ENCODE measurements at places on chromosomes 3 and 15.

- DNase-seq, result no peak
Observed at GRCh38 chr15:33508703-33509102, 197.9 kb downstream of the RYR3 start.

DNA sequence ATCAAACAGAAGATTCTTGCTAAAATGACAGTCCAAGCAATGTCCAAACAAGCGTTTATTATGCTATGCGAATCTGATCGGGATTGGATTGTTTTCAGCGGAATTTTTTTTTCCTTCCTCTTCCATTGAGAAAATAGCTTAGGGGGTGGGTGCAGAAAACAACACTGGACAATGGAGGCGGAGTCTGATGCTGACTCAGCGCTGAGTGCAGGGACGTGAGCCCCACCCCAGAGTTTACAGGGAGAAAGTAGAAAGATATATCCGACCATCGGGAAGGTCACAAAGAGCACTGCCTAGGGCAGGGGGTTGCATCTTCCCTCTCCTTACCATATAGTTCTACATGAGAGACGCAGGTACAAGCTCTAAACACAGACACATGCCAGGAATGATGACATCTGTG is 117.0 kb downstream of the FOXP1 start:
- no peak for DNase-seq

- DNase-seq, result no peak
Observed at GRCh38 chr15:71685420-71685993, 124.8 kb upstream of the NR2E3 start.

- no peak for DNase-seq
Observed at GRCh38 chr15:74307827-74308811, 59.3 kb downstream of the CYP11A1 start.

- no peak for DNase-seq
Observed at GRCh38 chr3:138066383-138066782, 49.0 kb downstream of the DZIP1L start.

- DNase-seq, result no peak
Observed at GRCh38 chr15:39542385-39543065, 38.4 kb upstream of the THBS1 start.

DNA sequence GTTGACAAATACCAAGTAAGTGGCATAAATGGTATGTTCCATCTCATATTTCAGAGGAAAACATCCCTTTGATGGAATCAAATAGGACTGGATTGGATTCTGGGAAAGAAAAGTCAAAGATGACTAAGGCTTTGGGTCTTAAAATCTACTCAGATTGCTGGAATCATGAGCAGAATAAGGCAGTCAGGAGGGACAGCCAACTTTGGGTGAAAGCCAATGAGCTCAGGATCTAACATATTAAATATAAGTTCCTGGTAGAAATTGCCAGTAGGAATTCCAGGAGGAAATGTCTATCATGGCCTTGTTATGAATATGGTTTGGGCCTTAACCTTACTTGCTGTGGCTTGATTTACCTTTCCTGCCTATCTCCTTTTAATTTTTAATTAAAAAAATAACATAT is 55.3 kb downstream of the ISL2 start:
- DNase-seq, result no peak

DNA sequence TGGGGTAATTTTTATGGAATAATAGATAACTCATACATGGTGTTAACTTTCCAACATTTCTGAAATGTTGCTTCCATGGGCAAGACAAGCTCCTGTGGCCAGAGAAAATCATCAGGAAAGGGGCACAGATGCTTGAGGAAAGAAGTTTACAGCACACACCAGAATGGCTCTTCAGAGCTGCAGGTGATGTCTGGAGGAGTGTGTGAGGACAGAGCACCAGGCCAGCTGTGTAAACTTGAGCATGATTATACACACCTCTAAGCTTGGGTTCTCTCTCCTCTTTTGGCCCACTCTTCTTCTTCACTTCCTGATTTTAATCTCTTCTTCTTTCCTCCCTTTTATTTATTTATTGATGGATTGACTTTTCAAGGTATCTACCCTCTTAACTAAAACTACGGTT is 676.0 kb downstream of the GRM7 start:
- DNase-seq, result no peak

DNA sequence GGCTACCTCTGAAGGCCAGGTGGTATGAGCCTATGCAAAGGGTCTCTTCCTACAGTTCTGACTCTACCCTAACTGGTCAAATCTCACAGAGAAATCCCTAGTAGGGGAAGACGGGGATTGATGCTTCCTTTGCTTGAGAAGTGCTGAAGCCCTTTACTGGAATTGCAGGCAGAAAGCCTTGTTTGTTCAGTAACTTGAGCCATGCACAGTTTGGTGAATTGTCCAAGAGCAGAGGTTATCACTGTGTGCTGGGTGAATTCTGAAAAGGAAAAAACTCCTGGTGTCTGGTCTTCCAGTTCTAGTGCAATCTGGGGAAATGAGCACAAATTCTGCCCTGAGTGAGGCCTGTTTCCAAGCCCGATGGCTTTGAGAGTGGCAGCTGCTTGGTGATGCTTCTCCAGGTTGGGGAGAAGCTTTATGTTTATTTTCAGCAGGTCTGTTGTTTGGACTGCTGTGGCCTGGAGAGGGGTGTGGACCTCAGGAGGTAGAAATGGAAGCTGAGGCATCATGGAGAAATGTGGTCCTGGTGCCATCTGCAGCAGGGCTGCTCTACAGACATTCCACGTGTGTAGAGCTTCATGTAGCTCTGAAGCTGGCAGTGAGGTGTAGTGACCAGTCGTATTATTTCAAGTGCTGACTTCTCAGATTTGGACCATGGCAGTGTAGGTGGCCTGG is 60.9 kb downstream of the ARNT2 start:
- DNase-seq, result no peak

GRCh38 chr3:79947469-79947868 is 179.7 kb upstream of the ROBO1 start:
- no peak for DNase-seq

DNA sequence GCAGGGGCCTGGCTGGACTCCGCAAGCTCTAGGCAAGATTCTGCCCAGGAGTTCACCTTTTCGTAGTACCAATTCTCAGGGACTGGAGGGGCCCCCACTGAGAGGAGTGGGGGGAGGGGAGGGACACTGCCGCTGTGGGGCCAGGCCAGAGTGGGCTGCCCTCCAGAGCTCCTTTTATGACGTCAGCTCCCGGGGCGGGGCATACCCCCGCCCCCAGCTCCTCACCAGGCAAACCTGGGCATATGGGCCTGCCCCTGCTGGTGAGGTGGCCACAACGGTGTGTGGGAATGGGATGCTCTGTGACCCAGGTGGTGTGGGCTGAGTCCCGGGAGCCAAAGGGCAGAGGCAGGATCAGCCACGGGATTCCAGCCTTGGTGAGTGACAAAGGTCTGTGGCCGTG is 3.3 kb downstream of the DNAJB8 start:
- no peak for DNase-seq

GRCh38 chr3:112847692-112848091 is 1.0 kb upstream of the CD200R1L start:
- no peak for DNase-seq

GRCh38 chr15:96583671-96584070 is 253.2 kb downstream of the NR2F2 start:
- DNase-seq, result no peak

DNA sequence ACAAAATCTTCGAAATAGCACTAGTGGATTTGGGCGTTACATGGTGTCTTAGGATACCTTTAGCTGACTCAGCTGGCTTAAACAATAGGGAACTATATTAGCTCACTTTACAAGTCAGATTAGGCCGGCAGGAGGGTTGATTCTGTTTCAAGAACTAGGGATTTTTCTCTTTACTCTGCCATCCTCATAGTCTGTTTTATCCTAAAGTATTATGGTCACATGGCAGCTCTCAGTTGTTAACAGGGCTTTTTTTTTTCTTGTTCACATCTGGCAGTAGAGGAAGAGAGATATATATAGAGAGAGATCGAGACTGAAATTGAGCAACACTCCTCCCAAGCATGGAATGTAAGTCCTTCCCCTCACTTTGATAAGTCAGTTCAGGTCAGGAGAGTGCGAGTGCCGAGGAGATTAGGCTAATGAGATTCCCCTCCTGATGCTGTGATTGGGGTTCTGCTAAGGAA is 32.9 kb downstream of the CHP1 start:
- DNase-seq, result no peak

- DNase-seq, result no peak
Observed at GRCh38 chr3:1902416-1902815, 196.2 kb upstream of the CNTN4 start.

GRCh38 chr3:72998466-72998865 is 1.9 kb downstream of the PPP4R2 start:
- DNase-seq, result no peak

GRCh38 chr15:33926260-33926659 is 42.0 kb upstream of the CHRM5 start:
- DNase-seq, result no peak

- DNase-seq, result no peak
Observed at GRCh38 chr3:160982491-160982890, 122.7 kb downstream of the B3GALNT1 start.

DNA sequence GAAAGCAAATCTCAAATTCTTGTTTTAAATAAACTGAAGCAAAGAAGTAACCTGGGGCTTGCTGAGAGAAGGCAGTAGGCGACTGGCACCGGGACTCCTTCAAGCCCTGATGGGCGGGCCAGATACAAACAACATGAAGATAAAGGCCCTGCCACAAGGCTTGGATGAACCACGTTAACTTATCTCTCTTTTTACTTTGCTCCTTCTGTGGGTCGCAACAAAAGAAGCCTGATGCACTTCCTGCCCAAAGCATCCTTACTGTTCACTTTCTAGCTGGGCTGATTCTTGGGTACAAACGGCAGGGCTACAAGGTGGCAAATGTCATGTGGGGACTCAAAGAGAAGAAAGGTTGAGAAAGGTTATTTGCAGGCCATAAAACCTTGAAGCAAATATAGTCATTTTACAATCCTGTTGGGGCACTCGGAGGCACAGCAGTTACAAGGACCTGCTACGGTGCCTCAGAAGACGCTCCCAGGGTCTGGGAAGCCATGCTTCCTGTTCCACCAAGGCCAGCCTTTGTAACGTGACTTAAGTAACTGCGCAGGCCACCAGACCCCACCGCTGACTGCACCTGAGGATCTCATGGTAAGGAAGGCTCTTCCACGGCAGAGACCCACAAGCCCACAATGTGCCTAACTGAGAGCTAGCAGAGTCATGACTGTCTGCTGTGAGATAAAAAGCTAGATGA is 71.1 kb downstream of the CHSY1 start:
- DNase-seq, result no peak

DNA sequence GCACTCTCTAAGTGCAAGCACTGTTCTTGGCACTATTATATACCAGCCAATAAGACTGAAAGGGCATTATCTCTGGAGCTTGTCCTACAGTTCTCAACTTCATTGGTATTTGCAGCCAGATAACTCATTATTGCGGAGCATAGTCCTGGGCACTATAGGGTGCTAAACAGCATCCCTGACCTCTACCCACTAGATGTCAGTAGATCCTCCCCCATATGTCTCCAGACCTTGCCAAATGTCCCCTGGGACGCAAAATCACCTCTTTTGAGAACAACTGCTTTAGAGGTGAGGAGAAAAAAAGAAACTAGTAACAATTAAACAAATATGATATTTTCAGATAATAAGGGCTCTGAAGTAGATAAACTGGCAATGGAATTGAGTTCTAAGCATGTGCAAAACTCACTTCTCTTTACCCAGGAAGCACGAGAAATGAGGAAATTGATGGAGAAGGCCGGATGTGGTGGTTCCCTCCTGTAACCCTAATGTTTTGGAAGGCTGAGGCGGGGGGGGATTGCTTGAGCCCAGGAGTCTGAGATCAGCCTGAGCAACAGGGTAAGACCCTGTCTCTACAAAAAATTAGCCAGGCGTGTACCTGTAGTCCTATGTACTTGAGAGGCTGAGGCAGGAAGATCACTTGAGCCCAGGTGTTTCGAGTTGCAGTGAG is 61.4 kb downstream of the FRMD4B start:
- no peak for DNase-seq

DNA sequence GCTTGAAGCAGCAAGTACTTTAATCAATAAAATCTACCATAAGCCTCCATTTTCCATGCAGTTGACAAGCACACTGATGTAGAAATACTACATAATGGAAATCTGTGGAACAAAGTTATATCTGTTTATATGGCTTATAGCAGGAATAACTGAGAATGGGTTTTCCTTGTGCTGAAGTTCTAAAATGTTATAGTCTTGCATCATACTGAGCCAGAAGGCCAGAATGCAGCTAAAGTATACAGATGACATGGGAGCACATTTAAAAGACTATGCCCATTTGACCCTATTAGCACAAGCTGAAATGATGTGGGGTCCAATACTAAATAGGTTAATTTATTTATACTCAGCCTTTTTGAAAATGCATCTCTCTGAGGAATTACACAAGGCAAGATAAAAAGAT is 25.1 kb downstream of the SLC24A5 start:
- DNase-seq, result no peak

DNA sequence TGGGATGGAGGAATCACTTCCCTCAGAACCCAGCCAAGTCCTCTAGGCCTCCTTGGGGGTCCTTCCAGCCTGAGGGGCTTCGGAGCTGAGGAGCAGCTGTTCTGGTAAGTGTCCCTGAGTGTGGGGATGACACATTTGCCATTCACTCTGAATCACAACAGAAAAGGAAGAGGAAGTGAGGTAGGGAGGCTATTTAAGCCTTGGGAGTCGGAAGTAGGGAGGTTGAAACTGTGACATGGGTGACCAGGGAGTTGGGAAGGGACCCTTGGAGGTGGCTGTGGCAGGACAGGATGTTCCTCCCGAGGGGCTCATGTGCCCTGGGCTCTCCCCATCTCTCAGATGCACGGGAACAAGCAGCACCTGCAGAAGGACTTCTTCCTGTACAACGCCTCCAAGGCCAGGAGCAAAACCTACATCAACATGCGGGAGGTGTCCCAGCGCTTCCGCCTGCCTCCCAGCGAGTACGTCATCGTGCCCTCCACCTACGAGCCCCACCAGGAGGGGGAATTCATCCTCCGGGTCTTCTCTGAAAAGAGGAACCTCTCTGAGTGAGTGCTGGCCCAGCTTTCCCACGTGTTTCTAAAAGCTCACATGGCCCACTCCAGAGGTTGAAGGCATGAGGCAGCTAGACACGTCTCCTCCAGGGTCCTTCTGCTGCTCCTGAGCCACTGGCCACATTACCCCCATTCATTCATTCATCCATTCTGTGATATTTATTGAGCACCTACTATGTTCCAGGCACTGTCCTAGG is 43.3 kb downstream of the CAPN3 start:
- no peak for DNase-seq

DNA sequence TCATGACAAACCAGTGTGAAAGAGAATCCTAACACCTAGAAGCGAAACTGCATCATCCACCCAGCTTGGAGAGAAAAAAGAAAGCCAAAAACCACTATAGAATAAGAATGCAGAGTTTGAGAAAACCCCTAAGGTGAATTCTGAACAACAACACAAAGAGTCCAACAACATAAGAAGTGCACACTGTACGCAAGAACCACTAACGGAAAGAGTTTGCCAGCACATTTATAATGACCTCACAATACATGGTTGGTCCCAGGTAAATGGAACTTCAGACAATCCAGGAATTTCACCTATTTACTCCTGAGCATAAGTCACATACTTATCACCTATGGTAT is 128.3 kb upstream of the BHLHE40 start:
- no peak for DNase-seq

GRCh38 chr3:62557450-62557849 is 184.1 kb upstream of the FEZF2 start:
- DNase-seq, result no peak

Measured in right renal pelvis (tissue), 4 donors.